ENCODE measurements at places on chromosomes 3 and 15.

- no peak for DNase-seq
Observed at GRCh38 chr15:74829486-74829885, 3.1 kb downstream of the CPLX3 start.

DNA sequence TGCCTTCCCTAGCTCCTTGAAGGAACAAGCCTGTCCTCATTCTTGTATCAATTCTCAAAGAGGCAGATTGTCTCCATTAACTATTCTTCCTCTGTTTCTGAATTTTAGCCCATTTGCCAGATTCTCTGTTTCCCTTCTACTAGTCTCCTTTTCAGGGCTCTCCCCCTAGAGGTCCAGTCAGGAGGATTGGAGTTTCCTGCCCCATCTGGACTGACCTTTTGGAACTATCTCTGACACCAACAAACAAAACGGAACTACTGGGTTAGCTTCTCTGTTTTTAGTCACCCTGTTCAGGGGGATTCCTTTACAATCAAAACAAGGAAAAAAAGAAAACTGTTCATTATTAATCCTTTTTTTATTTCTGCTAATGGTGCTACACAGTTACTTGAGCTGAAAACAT lies 10.2 kb upstream of the KPNA4 start:
- DNase-seq: no peak

DNA sequence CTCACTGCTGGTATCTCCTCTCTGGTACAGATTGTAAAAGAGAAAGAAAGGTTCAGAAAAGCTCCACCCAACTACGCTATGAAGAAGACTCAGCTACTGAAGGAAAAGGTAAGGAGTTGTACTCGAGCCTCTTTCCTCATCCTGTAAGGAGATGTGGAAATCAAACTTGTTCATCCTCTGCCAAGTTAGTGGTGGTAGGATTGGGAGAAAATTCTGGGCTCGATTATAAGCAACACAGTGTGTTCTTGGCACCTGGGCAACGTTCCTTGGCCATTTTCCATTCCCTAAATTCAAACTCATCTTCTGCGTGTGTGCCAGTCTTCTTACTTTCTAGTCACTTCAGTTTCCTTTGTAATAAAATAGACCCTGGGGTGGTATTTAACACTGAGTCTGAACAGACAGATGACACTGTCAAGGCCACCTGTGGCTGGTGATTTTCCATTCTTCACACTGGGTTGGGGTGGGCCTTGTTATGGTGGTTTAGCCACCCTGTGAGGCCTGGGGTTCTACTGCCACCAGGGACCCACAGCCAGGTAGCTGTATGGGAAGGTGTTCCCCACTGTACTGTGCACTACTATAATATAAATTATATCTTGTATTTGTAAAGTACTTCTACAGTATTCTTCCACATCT lies 17.1 kb upstream of the ITPKA start:
- no peak for DNase-seq

- DNase-seq: no peak
Observed at GRCh38 chr3:8443829-8444791, 57.5 kb upstream of the LMCD1 start.

GRCh38 chr3:111768571-111769100 lies 90.4 kb upstream of the PHLDB2 start:
- DNase-seq: no peak

GRCh38 chr3:120265989-120266388 lies 19.0 kb downstream of the GPR156 start:
- no peak for DNase-seq

DNA sequence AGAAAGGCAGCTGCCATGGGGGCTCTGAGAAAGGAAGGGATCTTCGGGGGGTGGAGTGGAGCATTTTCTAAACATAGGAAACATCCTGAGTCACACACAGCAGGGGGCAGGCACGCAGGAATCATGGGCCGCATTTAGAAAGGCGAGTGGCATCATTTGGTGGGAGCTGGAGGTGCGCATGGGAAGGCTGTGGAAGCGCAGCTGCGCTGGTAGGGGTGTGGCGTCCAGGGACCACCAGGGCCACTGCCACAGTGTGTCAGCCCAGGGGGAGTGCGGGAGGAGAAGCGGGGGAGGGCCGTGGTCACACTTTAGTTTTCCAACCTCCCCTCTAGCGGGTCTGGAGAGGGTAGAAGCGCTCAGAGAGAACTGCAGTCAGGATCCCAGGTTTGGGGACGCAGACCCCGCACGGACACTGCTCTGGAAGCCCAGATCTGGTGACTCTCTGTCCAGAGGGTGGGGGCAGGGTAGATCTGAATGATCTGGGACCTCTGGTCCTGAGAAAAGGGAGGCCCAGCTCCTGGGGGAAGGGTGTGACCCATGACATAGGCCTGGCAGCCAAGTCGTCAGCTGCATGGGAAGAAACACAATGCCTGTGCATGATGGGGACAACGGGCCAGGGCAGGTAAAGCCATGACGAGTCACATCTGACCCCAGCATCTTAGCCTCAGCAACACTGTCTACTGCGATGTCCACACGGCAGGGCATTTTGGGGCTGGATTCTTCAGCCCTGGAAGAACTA lies 88.0 kb upstream of the IQSEC1 start:
- peak; percentile 69 for DNase-seq

GRCh38 chr15:82549199-82549665 lies 9.0 kb upstream of the RPS17 start:
- DNase-seq: no peak

DNA sequence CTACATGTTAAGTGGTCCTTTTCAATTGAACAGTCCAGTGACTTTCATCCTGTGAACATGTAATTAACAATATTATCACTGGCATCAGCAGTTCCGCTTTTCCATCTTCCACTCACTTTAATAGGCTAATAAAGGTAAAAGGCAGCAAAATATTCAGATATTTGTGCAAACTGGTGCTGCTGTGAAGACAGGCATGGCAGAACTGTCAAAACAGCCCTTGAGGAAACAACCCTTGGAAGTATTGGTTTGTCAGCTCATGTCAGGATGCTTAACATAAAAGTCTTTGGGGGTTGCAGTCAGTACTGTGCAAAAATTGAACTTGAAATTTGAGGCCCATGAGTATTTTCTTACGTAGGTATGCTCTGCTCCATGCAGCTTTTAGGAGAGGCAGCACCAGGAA lies 72.0 kb upstream of the CMTM7 start:
- no peak for DNase-seq

GRCh38 chr15:77266708-77267386 lies 153.1 kb downstream of the PEAK1 start:
- DNase-seq: no peak

- DNase-seq: no peak
Observed at GRCh38 chr3:106114848-106115247, 246.0 kb upstream of the CBLB start.

DNA sequence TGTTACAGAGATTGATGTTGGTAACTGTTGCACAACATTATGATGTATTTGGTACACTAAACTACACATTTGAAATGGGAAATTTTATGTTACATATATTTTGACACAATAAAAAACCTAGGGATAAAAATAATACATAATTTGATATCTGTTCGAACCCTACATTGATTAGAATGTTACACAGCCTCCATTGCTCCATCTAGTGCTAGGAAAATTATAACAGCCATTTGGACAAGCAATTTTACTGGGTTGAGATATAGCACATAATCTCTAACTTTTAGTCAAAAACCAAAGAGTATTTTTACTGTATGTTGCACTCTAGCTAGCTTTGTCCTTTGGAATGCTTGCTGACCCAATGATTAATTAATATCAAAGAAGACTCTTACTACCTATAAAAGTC lies 108.1 kb downstream of the LSAMP start:
- no peak for DNase-seq

GRCh38 chr3:44031387-44032380 lies 210.0 kb upstream of the TOPAZ1 start:
- no peak for DNase-seq

DNA sequence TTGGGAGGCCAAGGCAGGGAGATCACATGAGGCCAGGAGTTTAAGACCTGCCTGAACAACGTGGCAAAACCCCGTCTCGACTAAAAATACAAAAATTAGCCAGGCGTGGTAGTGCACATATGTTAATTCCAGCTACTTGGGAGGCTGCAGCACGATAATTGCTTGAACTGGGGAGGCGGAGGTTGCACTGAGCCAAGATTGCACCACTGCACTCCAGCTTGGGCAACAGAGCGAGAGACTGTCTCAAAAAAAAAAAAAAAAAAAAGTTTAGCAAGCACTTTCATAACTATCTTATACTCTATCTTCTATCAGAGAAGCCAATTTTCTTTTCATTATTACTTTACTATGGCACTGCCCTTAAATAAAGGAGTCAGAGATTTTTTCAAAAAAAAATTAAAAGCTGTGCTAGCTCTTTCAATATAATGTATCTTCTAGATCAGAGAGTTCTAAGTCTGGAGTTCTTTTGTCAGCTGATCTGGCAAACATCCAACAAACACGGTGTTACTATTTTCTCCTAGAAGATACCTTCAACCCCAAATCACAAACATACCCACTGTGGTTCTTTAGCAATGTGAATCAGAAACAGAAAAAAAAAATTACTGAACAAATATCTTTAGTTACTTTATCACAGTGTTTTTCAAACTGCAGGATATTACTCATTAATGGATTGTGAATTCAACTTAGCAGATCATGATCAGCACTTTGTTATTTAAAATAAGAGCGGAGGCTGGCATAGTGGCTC lies 3.0 kb downstream of the ZNF770 start:
- no peak for DNase-seq
